ENCODE measurements at places on chromosomes 4 and X. TPM values are rescaled to one million over a fixed set of nuclear protein-coding genes. Genes with fewer than 3 reads are reported as not detected.

The FANCB gene
- 13.1 TPM for total RNA-seq

The CXorf65 gene
- not detected for total RNA-seq

GRCh38 chr4:35315419-35315818 lies 928.9 kb downstream of the ARAP2 start:
- DNase-seq: no peak

- no peak for DNase-seq
These were observed 190.2 kb downstream of the SMIM20 start for GRCh38 chr4:26104056-26104685.

DNA sequence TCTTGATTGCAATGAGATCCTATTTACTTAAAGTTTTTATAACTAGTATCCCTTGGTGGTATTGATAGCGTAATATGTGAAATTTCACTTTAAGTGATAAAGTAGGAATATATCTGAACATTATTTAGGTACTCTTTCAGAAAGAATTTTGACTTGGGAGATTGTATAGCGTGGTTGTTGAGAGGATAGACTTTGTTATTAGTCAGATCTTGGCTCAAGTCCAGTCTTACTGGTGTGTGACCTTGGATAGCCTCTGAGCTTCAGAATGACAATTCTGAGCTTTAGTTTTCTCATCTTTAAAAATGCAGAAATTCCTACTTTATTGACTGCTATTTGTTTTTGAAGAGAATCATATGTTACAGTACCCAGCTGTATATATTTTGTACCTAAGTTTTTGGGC lies 32.6 kb downstream of the DCK start:
- DNase-seq: peak; percentile 84

GRCh38 chr4:38177641-38178391 lies 217.6 kb downstream of the PTTG2 start:
- DNase-seq: peak; percentile 51

Data from RPMI7951 (cell line).